ENCODE measurements at places on chromosomes 1 and 21.

- peaks cover 34% of the 10 kb centered on the region for H3K27me3 ChIP-seq
- no peak overlapping the region for H3K4me3 ChIP-seq
- no peak for DNase-seq
- no peak overlapping the region for H3K27ac ChIP-seq
- no peaks in the 10 kb centered on the region for H3K36me3 ChIP-seq
- peaks cover 25% of the 10 kb centered on the region for H3K4me1 ChIP-seq
These were observed 2.8 kb upstream of the HPCAL4 start for GRCh38 chr1:39694026-39694425.

DNA sequence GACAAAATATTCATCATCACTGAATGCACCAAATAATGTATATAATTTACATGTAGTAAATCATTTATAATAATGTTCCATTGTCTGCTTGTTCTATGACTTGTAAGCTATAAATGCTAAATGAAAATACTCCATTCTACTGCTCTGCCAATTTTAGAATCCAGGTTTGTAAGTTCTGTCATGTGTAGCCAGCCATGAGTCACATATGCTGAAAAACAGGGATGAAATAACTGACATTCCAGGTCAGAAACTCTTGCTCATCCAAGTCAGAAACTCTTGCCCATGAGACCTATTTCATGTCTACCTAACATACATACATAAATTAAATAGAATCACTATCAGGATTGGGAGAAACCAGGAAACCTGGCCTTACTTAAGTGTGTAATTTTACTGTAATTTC is 95.6 kb downstream of the ASH1L start:
- no peak for DNase-seq
- H3K36me3 ChIP-seq = peaks cover 8% of the 10 kb centered on the region
- H3K27me3 ChIP-seq = no peaks in the 10 kb centered on the region
- H3K4me3 ChIP-seq = no peak overlapping the region
- no peaks in the 10 kb centered on the region for H3K4me1 ChIP-seq

GRCh38 chr1:23198373-23198772 is 18.9 kb downstream of the HTR1D start:
- H3K36me3 ChIP-seq = no peaks in the 10 kb centered on the region
- H3K4me1 ChIP-seq = no peaks in the 10 kb centered on the region
- no peak overlapping the region for H3K4me3 ChIP-seq
- no peak overlapping the region for H3K27ac ChIP-seq
- DNase-seq = no peak

GRCh38 chr21:34949030-34949429 is 100.1 kb downstream of the RUNX1 start:
- no peak overlapping the region for H3K27ac ChIP-seq
- no peak overlapping the region for H3K4me3 ChIP-seq
- no peak for DNase-seq
- no peaks in the 10 kb centered on the region for H3K27me3 ChIP-seq

GRCh38 chr21:35190201-35190701 is 141.1 kb upstream of the RUNX1 start:
- H3K4me1 ChIP-seq = no peaks in the 10 kb centered on the region
- no peaks in the 10 kb centered on the region for H3K36me3 ChIP-seq
- H3K27ac ChIP-seq = no peak overlapping the region
- DNase-seq = no peak

- no peak overlapping the region for H3K4me3 ChIP-seq
- H3K36me3 ChIP-seq = peaks cover 15% of the 10 kb centered on the region
- DNase-seq = no peak
- no peaks in the 10 kb centered on the region for H3K4me1 ChIP-seq
- no peak overlapping the region for H3K27ac ChIP-seq
These were observed 6.8 kb downstream of the ARV1 start for GRCh38 chr1:230985711-230986110.

DNA sequence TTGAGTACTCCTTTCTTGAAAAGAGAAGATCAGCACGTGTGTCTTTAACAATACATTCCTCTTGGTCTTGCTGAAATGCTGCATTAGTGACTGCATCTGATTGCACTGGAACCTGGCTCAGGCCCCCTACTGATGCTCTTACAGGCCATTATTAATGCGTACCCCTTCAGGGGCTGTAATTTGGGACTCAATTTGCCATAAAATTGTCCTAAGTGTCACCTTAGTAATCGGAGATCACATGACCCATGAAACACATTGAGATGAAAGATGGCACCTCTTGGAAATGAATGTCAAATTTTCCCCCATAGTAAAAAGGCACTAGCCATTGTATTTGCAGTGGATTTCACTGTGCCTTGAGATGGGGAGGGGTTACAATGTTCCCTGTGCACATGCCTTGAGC is 563.3 kb downstream of the KIF26B start:
- H3K4me1 ChIP-seq = no peaks in the 10 kb centered on the region
- no peaks in the 10 kb centered on the region for H3K36me3 ChIP-seq
- H3K27me3 ChIP-seq = no peaks in the 10 kb centered on the region
- H3K4me3 ChIP-seq = no peak overlapping the region
- no peak for DNase-seq
- H3K27ac ChIP-seq = no peak overlapping the region

- no peak for DNase-seq
- H3K4me1 ChIP-seq = no peaks in the 10 kb centered on the region
These were observed 41.4 kb downstream of the SCMH1 start for GRCh38 chr1:41200728-41201127.
